ENCODE measurements at places on chromosomes 3 and 15.

GRCh38 chr3:116299646-116300081 is 145.6 kb downstream of the LSAMP start:
- peak; percentile 20 for DNase-seq

DNA sequence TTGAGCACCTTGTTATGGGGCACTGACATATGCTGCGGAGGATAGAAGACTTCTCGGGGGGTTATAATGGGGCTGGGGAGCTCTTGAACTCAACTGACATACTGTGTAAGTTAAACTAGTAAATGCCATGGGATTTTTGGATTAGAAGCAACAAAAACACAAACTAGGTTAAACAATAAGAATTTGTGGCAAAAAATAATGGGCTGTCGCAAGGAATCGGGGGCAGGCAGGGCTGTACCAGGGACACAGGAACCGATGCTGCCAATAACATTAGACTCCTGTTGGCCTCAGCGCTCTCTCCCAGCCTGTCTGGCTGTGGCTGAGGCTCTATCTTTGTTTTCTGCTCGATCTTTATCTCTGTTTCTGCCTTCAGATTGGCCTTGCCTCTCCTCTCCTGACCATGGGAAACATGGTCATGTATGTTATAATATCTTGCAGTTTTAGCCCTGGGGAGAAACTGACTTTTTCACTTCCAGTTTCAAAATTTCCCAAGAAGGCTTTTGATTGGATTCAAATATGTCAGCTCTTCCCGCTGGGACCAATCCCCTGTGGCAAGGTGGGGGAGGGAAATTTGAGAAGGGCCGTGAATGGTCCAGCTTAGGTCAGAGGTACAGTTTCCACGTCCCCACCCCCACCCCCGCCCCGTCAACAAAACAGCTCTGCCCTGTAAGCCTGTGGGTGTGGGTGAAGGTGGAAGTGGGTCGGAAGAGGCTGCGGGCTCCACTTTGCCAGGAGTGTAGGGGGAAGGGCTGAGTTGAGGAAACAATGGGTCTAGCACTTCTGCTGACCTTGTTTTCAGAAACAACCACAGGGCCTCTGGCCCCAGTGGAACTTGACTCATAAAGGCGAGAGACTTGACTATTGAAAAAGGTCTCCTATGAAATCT is 161.1 kb upstream of the TBL1XR1 start:
- peak; percentile 80 for DNase-seq

DNA sequence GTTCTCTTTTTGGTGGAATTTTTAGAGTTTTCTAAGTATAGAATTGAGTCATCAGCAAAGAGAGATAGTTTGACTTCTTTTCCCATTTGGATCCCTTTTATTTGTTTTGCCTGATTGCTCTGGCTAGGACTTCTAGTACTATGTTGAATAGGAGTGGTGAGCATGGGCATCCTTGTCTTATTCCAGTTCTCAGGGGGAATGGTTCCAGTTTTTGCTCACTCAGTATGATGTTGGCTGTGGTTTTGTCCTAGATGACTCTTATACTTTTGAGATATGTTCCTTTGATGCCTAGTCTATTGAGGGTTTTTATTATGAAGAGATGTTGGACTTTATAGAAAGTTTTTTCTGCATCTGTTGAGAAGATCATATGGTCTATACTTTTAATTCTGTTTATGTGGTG is 72.5 kb downstream of the TNFAIP8L3 start:
- DNase-seq, result no peak

GRCh38 chr15:44633603-44634002 is 29.9 kb downstream of the SPG11 start:
- no peak for DNase-seq

GRCh38 chr3:196194542-196194915 is 16.7 kb downstream of the ZDHHC19 start:
- DNase-seq, result no peak

GRCh38 chr15:68763063-68763462 is 57.6 kb downstream of the ANP32A start:
- DNase-seq, result no peak

DNA sequence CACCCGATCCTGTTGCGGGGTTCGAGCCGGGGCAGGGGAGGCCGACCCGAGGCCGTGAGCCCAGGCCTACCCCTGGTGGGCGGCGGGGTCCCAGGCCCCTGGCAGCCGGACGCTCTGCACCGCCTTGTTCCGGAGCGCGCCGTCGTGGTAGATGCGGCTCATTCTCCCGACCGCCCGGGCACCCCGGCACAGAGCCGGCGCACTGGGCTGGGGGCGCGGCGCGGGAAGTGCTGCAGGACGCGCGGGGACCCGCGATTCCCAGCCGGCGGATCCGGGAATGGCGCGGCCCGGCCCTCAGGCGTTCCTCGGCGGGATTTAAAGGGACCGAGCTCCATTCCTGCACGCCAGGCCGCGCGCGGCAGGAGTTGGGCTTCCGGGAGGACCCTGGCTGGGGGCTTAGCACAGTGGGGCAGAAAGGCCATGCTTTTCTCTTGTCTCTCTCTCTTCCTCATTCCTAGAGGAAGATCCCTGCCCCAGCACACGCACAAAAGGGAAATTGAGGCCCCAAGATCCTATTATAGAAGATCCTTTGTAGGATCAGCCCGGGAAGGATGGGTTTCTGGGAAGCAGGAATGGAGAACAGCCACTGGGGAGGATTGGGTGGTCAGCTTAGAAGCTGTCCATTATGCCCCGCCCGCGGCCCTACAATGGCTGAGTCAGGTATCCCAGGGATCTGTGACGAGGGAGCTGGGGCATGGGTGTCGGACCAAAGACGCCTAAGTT is at the start of gene ARPIN:
ARPIN (minus strand) TSS at position 279 of the 723 bp plus-strand sequence; CDS start at position 162, 117 bp downstream.
- peak; percentile 76 for DNase-seq

DNA sequence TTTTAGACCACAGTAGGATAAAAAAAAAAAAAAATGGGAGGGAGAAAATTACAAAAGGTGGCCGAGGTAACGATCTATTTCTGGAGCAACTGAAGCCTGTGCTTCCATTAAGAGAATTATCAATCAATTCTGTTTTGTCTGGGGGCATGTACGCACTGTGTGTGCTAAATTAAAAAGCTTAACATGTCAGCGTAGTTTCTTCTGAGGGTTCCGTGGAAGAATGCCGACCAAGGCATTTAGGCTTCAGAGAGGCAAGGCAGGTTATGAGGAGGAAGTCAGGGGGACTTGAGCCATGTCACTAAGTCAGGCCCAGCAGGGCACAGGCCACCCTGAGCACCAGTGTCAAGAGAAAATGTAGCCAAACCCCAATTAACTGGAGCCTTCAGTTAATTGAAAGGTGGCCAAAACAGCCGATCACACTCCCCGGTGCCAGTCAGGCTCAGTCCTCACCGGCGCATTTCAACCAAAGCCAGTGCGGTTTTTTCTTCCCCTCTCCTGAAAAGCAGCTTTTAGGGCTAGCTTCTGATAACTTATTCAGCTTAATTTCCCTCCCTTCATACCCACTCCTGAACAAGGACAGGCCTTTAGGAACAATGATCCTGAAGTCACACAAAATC is 113.9 kb downstream of the MEGF11 start:
- DNase-seq, result no peak
